ENCODE measurements at places on chromosomes 3 and 15.

DNA sequence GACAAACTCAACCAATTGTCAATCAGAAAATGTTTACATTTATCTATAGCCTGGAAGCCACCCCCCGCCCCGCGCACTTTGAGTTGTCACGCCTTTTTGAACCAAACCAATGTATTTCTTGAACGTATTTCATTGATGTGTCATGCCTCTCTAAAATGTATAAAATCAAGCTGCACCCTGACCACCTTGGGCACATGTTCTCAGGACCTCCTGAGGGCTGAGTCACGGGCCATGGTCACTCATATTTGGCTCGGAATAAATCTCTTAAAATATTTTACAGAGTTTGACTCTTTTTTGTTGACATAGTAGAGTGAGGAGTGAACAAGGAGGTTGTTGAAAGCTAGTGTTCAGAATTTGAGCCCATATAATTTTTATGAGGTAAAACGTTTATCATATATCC lies 6.5 kb downstream of the MCTP2 start:
- no peak for DNase-seq

GRCh38 chr3:129313665-129314385 lies 35.2 kb downstream of the HMCES start:
- DNase-seq, result no peak

- DNase-seq, result no peak
Observed at GRCh38 chr3:71989165-71989564, 204.2 kb upstream of the PROK2 start.

- DNase-seq, result no peak
Observed at GRCh38 chr3:188468662-188469061, 314.7 kb downstream of the LPP start.

DNA sequence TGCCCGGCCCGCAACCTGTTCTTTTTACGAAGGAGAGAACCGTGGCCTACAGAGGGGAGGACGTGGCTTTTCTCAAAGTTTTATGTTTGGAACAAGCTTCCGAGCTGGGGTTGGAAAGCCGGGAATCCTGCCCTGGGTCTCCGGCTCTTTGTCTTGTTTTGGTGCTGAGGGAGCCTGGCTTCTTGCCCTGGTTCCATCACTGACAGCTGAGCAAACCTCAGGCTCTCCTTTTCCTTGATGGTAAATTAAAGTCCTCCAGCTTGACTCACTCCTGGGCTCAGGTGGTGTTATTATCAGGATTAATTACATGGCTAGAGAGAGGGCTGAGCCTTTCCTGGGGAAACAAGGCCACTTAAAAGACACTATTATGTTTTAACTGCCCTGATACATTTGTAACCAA lies 289.5 kb upstream of the RGMA start:
- DNase-seq, result no peak

DNA sequence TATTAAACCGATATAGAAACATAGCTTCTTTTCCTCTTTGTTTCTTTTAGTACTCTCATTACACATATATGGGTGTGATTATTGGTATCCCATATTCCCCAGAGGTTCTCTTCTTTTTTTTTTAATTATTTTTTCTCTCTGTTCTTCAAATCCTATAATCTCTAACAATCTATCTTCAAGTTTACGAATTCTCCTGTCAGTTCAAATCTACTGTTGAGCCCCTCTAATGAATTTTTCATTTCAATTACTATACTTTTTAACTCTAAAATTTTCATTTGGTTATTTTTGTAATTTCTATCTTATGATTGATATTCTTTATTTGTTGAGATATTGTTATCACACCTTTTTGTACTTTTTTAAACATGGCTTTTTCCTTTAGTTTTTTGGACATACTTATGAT lies 64.1 kb downstream of the RSL24D1 start:
- no peak for DNase-seq

DNA sequence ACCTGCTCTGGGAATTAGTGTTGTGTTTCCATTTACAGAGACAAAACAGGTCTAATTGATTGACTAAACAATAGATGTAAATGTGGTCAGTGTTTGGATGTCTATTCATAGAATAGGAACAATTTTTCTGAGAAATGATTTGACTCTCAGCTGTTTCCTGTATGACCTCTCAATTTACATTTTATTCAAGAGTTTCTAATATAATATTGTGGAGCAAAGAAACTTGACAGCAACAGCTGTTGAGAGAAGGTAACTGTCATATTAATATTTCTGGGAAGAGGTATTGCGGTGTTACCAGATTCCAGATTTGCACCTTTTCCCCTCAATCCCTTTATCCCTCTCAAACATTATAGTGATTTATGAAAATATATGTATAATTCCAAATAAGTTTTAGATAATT lies 3.7 kb upstream of the NR1I2 start:
- no peak for DNase-seq

DNA sequence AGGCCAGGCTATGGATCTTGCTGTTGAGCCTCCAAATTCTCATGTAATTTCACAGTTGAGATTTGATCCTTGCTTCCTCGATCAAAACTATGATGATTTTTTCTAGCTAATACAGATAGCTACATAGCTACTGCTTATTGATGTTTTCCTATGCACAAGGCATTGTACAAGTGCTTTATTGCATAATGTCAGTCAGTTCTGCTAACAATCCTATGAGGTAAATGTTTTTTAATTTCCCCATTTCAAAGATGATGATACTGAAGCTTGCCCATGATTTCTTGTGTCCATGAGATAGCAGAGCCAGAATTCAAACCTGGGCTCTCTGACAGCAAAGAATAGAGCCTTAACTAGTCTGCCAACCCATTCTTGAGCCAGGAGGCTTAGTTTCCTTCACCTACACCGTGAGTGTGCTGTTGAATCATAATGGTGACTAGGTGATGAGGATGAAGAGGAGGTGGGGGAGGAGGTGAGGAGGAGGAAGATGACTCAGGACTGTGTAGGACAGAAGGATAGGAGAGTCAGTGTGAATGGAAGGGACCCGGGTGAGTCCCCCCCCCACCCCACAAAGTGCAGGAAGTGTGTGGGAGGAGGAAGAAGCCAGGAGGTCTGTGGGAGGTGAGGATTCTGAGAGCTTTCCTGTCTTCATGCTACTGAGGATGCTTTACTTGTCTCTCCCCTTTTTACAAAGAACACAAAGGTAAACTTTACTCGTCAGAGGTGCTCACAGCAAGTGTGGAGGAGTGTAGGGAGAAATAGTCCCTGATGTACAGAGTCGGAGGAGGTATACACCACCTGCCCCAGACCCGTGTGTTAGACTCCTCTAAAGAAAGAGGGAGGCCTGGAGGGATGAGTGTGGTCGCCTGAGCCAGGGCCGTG lies 3.6 kb downstream of the TAGLN3 start:
- no peak for DNase-seq

DNA sequence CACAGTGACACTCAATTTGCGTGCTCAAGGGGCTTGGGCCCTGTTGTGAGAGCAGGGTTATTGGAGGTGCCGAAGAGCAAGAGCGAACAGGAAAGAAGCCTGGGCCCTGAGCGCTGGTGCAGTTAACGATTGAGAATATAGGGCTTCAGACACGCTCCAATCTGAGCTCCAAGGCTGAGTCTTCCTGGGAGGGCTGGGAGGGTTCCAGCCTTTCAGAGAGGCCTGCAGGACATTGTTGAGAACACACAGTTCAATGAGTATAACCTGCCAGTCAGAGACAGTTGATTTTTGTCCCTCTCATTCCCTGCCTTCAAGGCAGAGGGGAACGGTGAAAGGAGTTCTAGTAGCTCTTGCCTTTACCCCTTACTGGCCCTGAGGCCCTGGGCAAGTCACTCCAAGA lies 47.3 kb downstream of the GLDN start:
- no peak for DNase-seq

DNA sequence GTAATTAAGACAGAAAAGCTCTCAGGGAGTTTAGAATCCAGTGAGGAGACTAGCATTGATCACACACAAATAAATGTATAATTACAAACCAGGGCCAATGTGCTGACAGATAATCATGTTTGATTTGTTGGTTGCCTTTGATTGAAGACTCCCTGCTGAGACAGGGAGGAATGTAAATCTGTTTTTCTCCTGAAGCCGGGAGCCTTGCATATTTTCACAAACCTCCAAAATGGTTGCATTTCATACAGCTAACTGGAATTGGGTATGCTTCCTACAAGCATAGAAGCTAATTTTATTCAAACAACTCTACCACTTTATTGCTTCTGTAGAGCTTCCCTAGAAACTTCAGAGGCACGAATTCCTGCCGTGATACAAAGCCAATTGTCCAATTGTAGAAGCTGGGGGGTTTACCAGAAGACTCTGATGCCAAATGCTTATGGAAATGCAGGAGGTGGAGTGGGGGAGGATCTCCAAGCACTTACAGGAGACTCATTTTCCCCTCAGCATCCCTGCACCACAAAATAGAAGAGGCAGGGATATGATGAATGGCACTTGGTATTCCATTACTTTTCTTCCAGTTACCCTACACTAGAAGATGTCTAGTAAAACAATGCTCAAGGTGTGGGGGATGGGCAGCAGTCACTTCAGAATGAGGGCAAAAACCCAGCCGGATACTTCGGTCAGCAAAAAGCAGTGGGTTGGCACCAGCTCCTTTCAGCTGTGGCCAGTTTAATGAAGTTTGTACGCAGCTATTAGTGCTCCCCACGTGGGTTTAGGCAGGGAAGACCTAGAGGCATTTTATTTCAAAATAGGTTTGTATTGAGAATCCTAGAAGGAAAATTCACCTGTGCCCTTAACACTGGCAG lies 11.4 kb upstream of the MEX3B start:
- DNase-seq, result no peak

DNA sequence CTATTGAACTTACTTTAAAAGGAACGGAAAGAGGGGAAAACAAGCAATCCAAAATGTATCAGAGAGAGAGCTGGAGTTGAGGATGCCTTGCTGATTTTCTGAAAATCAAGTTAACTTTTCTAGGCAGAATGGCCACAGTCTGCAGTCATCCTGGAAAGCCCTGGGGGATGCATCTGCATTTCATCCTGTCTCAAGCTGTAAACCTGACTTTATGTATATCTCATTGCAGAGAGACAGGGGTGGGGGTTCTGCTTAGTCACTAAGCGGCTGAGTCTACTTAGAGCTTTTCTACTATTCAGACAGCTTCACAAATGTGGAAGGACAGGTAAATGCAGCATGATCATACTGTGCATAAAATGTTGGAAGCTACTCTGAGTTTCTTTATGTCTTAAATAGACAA lies 41.4 kb downstream of the MRPS25 start:
- DNase-seq, result no peak

GRCh38 chr3:56790016-56790821 lies 11.5 kb downstream of the ARHGEF3 start:
- DNase-seq, result no peak

GRCh38 chr3:188573291-188573940 lies 419.5 kb downstream of the LPP start:
- no peak for DNase-seq

DNA sequence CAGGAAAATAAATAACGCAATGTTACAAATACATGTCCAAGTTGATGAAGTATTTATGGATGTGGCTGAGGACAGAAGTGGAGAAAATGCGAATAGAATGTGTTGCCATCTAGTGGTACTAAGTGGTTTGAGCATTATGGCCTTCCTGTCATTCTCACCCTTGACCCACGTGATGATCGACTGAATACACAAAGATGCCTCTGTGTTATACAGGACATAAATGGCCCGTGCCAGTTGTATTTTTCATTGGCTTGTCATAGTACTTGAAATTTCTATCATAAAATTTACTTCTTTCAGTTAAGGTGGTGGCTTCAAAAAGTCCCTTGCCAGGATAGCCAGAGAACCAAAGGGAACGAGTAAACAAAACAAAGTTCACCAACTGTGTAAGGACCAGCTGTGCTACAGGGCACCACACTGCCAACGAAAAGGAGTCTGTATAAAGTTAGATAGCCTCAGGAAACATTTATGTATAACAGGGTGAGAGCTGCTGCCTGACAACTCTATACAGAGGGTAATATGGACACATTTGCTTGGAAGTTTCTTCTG lies 103.7 kb downstream of the MYH15 start:
- no peak for DNase-seq

- DNase-seq, result no peak
Observed at GRCh38 chr3:134059671-134060560, 30.2 kb upstream of the SLCO2A1 start.

DNA sequence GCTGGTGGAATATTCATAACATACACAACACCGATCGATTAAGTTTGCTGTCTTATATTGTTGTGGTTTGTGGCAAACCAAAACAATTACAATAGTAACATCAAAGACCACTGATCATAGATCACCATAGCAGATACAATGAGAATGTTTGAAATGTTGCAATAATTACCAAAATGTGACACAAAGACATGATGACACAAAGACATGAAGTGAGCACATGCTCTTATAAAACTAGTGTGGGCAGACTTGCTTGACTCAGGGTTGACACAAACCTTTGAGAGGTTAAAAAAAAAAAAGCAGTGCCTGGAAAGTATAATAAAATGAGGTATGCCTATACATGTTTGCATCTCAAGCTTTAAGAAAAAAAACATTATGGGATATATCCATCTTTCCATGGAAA lies 130.3 kb downstream of the NR1I2 start:
- DNase-seq, result no peak

DNA sequence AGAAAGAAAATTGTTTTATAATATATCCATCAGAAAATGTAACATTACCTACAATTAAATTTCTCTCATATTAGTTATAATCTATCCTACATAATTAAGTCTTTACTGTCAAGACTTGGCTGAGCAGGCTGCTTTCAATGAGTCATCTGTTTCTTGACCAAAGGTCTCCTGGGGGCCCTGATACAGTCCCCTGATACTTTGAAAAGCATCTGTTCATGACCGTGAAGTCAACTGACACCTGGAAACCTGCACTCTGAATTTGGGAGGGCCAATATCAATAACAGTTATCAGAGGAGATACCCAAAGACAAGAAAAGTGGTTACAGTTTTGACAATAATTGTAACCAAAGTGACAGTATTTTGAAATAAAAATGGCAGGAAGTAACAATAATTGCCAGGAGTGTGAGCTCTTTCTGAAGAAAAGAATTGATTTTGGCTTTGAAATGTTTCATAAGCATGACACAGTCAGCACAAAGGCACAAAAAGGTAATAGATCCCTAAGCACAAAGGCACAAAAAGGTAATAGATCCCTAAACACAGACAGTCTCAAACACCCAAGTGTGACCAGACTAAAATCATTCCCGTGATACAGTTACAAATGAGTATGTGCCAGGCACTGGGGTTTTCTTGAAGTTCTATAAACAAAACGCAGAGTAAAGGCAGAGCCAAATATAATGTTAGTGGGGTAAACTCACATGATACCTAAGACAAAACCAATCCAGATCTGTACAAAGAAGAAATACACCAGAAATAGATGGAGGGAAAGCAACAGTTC lies 260.7 kb downstream of the PLOD2 start:
- no peak for DNase-seq

GRCh38 chr3:31840252-31840651 lies 140.8 kb downstream of the OSBPL10 start:
- DNase-seq, result no peak

DNA sequence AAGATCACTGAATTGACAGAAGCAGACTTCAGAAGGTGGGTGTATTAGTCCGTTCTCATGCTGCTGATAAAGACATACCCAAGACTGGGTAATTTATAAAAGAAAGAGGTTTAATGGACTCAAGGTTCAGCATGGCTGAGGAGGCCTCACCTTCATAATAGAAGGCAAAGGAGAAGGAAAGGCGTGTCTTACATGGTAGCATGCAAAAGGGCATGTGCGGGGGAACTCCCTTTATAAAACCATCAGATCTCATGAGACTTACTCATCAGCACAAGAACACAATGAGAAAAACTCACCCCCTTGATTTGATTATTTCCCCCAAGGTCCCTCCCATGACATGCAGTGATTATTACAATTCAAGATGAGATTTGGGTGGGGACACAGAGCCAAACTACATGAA lies 416.3 kb upstream of the EPHA3 start:
- DNase-seq, result no peak

- no peak for DNase-seq
Observed at GRCh38 chr3:98726084-98726483, 37.1 kb upstream of the ST3GAL6 start.

All from left ventricle myocardium inferior (tissue), 1 donor.